GM12891 (cell line): ENCODE measurements at places on chromosomes 5 and 9.

- DNase-seq, result no peak
Observed at GRCh38 chr5:68266457-68266856, 50.9 kb downstream of the PIK3R1 start.

DNA sequence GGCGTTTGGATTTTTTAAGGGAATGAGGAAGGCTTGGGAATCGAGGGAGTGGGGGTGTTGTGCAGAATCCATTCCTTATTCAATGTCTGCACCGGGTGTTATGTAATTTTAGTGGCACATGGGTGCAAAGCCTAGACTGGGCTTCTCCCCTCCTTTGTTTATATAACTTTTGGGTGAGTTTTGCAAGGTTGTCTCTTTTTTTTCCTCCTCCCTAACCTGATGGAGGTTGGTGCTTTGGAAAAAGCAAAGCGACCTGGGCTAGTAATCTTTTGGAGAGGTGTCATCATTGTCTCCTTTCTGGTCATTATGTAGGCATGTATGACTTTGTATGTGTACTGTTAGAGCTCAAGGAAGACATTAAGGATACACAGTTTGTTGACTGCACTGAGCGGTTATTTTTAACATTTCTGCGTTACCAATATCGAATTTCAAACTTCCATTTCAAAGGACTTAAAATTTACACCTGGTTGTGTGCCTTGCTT, 3.1 kb downstream of the SMARCA2 start:
- no peak for DNase-seq

- no peak for DNase-seq
Observed at GRCh38 chr5:107119656-107120055, 551.1 kb downstream of the EFNA5 start.

DNA sequence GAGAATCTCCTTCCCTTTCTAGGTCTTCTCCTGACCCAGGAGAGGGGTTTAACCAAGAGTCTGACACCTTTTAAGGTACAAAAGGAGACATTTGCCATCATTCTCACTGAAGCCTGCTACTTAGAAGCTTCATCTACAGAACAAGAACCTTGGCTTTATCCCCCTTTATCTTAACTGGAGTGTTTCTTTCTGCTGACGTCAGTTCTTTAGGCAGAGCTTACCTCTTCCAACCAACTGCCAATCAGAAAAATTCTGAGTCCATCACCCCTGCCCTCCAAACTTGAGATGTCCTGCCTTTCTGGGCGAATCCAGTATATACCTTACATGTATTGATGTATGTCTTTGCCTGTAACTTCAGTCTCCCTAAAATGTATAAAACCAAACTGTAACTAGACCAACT, 37.2 kb downstream of the PLEKHG4B start:
- DNase-seq, result no peak

DNA sequence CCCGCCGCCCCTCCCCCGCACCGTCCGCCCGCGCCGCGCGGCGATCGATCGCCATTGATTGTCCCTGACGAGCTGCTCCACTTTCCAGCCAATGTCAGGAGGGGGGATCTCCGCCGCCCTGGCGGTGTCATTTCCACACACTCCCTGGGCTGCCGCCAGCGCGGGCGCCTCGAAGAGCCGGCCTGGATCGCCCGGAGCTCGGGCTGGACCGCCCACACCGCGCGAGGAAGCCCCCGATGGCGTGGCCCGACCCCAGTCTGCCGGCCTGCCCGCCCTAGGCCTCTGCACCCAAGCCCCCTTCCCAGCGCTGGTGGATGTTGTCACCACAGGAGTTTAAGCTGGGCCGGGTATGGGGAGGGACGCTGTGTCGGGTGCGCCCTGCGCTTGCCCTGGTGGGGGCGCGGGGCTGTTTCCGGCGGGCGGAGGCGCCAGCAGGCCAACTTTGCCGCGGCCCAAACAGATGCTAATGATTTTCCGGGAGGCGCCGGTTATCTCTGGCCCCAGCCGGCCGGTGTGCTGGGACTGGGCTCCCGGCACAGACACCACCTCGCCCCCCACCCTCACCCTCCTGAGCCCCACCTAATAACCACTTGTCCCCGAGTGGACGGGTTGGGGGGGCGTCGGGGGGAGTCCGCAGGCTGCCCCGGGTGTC, 10.6 kb upstream of the CXXC5 start:
- peak; percentile 80 for DNase-seq

- no peak for DNase-seq
Observed at GRCh38 chr5:41747301-41747700, 122.9 kb downstream of the OXCT1 start.

DNA sequence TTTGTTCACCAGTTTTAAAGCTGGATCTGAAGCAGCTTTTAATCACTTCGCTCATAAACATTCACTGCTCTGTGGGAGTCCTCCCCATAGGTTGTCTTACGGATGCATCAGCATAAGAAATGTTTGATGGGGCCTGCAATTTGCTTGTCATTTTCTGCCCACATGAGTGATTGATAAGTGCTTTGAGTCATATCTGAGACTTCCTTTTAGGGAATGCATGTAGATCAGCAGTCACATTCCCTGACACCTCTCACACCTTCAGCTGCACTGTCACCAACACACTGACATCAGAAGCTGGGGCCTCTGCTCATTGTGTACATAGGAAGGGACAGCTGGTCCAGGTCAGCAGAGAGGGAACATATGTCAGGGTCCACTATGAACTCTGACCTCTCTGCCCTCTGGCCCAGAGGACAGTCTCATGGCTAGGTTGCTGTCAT, 84.1 kb upstream of the SPATA31D4 start:
- DNase-seq, result no peak

DNA sequence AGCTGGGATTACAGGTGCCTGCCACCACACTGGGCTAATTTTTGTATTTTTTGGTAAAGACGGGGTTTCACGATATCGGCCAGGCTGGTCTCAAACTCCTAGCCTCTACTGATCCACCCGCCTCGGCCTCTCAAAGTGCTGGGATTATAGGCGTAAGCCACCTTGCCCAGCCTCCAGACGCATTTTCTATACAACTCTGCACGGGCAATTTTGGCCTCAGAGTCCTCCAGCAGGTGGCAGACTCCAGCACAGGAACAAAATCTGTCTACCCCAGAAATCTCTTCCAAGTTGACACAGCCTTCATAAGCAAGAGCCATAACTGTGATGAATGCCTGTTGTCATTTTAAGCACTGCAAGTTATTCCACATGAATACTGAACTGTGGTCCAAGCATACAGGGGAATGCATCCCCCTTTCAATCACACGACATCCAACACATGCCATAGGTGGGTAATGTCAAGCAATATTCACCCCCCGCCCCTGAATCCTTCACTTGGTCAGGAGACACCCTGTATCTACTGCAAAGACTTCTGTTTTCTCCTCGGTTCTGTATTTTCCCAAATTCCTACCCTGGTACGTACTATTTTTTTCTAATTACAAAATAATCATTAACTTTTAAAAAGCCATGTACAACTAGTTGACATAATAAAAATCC, 50.8 kb downstream of the ALDH7A1 start:
- DNase-seq, result peak; percentile 25

DNA sequence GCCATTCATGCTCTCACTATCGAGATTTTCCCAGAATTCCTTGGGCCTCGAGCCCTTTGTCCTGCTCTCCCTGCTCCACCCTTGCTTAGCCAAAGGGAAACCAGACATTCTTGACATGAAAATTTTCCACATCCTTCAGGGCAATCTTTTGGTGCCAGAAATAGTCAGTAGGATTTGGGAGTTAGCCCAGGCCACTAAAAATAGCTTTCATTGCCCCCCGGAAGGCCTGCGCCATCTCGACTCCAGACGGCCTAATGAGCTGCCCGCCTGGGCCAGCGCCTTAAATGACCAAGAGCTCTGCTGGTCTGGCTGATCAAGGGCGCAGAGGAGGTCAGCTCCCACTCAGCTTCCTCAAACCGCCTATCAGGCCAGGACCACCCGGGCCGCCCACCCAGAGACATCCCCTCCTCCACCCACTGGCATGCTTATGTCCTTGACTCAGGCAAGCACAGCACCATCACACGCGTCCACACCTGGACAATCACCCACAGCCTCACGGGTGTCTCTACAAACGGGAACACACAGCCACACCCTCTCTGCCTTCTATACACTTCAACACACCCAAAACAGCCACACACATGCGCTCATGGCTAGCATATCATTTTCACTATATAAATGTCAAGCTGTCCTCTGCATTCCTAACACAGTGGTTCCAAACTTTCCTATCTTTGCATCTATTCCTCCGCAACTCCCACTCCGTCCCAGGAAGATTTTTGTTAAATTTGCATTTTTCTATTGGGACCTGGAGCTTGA, 20.9 kb downstream of the DUSP1 start:
- no peak for DNase-seq

DNA sequence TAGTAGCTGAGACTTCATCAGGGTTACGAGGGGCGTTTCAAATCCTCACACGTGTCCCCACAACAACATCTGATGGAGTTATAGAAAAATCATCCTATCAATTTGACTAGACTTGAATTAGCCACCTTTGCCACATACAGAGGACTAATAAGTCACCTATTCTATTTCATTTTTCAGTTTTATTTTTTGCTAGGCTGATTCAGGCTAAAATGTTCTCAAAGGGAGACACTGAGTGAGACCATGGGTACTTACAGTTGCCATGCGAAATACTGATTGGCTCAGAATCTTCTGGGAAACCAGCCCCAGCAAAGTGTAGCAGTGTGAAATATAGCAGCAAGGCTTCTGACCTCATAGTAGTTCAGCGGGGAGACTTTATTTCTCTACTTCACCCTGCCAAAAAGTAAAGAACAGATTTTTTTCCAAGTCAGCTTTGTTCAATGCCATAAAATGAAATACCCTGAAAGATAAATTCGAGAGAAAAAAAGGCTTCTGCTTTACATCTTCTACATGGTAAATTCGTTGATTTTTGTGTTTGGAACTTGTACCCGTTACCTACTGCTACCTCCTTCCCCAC, 69.9 kb downstream of the SEMA6A start:
- no peak for DNase-seq

- no peak for DNase-seq
Observed at GRCh38 chr5:107860044-107860443, 189.3 kb upstream of the EFNA5 start.

DNA sequence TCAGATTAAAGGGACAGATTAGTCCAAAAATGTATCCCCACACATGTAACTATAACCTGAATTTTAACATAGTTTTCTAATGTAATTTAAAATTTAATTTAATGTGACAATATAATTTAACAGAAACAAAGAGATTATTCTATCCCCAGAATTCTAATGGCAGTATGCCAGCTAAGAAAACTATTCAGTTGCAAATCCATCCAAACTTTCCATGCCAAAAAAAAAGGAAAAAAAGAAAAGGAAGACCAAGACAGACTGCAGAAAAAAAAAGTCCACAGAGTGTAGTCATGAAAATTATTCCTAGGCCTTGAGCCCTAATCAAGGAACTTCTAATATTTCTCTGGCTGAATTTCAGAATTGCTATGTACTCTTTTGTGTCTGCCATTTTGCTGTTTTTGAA, 217.6 kb downstream of the CDH18 start:
- no peak for DNase-seq

GRCh38 chr9:114433720-114434255, 46.0 kb upstream of the AKNA start:
- peak; percentile 37 for DNase-seq

DNA sequence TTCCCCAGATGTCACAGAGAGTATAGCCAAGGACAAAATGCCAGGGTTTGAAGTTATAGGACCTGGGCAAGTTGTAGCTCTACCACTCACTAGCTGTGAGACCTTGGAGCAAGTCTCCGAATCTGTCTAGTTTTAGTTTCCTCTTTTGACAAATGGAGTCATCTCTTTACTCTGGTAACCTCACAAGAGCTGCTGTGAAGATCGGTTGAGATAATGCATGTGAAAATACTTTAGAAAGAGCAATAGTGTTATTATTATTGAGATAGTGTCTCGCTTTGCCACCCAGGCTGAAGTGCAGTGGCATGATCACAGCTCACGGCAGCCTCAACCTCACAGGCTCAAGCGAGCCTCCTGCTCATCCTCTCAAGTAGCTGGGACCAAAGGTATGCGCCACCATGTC, 117.9 kb upstream of the NR5A1 start:
- DNase-seq, result no peak

- no peak for DNase-seq
Observed at GRCh38 chr5:58770136-58770535, 187.3 kb downstream of the RAB3C start.

DNA sequence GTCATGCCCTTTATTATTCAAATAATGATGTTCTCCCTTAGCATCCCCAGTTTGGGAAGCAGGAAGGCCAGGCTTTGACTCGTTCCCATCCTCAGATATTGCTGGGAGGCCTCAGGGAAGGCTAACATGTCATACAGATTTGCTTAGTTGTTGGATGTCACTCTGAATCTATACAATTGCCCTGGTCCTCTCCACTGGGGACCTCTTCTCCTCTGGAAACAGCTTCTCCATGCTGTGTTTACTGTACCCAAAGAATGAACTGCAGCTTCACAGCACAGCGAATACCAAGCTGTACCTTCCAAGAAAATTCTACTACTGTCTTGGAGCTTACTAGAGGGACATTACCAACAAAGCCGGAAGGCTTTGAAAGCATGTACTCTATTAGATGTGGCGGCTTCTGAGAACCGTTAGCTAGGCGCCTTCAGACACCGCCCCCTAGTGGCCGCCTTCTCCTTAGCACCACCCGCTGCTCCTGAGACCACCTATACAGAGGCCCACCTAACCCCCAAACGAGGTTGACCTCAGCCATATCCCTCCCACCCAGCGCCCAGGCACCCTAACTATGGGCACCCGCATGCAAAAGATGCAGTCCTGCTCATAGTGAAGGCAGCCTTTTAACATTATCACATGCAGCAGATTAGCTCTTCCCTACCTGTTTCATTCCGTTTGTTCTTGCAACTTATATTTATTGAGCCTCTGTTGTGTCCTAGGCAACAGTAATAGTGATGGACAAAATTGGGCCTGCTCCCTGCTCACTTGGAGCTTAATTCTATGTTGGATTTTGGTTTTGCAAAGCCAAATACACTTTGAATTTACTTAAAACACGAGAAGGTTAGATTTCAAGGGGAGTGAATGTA, 34.9 kb upstream of the FOXI1 start:
- no peak for DNase-seq

DNA sequence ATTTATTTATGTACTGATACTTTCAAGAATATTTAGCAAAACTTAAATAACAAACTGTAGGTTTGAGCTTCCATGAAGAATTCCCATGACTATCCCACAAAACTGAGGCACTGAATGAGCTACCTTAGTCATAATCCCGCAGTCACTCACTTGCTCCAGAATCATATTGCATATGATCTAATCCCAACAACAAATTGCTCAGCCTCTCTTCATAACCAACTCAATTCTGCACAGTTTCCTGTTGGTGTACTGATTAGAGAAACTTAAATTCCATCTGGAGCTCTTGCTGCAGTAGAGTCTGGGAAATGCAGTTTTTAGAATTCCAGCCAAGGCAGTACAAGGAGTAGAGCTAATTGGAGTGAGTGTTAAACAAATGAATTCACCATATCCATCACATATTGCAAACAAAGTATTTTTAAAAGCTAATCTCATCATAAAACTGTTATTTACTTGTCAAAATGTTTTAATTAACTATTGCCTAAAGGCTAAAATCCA, 35.7 kb upstream of the CDH18 start:
- DNase-seq, result no peak

DNA sequence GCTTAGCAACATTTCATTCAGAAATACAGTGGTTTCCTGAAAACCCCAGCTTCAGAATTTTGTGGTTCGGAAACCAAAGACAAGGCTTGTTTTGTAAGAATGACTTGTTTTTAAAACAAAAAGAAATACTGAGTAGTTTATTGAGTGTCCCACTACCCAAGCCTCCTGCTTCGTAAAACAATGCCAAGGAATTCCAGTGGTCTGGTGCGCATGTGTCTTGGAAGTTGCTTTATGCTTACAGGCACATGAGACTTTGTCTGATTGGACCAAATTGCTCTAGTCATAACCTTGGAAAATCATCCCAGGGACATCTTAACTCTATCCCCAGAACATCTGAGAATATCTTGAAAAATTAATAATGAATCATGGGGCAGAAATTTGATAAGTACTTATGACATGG, 77.1 kb upstream of the FST start:
- DNase-seq, result no peak
